Karpas-422 (cell line): ENCODE measurements at places on chromosomes 1 and 21.

GRCh38 chr1:34973326-34973725, 11.8 kb downstream of the TMEM35B start:
- no peak for DNase-seq

GRCh38 chr21:42250422-42251403, 31.8 kb downstream of the ABCG1 start:
- DNase-seq, result no peak

- peak; percentile 65 for DNase-seq
Observed at GRCh38 chr1:94025383-94026340, 95.3 kb downstream of the ABCA4 start.

DNA sequence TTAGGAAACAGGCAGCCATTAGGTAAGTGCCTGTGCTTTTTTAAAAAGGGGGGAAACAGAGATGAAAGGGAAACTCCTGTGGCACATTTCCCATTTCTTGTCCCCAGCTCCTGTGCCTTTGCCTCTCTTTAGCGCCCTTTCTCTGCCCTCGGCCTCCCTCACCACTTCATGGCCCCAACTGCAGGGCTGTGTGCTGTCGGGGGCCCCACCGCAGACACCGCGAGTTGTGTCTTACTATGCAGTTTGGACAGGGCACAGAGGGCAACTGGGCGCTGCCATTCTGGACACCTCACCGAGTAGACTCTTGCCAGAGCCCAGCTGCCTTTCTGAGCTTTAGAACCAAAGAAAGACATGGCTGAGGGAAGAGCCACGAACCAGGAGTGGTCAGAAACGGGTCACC, 93.7 kb upstream of the LPGAT1 start:
- DNase-seq, result no peak

DNA sequence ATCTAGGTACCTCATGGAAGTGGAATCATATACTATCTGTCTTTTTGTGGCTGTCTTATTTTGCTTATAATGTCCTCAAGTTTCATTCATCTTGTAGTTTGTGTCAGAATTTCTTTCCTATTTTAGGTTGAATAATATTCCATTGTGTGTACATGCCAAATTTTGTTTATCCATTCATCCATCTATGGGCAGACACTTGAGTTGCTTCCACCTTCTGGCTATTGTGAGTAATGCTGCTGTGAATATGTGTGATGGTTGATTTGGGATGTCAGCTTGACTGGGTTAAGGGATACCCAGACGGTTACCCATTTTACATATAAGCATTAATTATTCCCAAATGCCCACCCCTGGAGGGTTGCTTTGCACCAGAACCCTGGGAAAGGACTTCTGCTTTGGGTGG, 477.5 kb downstream of the PTPRU start:
- no peak for DNase-seq

GRCh38 chr1:201320168-201320788, 37.0 kb downstream of the PKP1 start:
- DNase-seq, result no peak

DNA sequence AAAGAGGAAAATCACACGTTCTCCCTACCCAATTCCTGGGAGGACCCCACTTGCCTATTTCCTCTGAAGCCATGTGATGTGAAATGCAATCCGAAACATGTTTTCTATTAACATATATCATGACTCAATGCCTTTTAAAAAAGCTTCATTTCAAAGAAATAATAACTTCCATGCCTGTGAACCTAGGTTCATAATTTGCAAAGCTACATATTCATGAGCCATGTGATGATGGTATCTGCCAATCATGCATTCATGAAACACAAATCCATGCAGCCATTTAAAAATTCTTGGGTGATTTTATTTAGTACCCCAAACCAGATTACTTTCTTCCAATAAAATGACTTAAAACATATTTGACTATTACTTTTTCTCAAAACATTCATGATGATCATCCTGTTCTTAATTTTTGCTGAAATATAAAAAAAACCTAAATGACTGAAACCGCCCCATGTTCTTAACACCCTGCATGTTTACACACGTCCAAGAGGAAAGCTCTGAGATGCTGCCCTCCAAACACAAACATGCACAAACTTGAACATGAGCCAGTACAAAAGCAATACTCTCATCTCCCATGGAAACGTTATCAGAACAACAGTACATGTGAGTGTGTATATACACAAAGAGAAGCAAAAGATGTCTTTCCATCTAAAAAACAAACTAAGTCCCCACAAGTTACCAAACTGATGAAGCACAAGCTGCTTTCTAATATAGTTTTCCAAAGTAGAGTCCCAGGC, 140.1 kb downstream of the TGFBR3 start:
- DNase-seq, result no peak

GRCh38 chr1:29655945-29656850, 419.9 kb downstream of the PTPRU start:
- peak; percentile 68 for DNase-seq

DNA sequence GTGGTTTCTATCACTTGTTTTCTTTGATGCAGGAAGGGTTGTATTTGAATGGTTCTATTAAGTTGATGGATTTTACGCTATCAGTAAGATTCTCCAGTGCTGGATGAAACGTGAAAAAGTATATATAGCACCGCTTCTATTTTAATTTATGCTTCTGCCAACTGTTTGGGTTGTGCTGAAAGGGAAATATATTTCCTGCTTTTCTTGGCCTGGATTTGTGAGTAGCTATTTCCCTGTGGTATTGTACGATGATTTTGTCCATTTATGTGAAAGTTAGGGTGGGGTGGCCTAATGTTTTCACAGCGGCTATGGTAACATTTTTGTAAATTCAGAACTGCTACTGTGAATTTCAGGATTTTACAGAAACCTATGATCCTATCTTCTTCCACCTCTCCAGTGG, 322 bp downstream of the C1orf162 start:
- no peak for DNase-seq

- DNase-seq, result peak; percentile 81
Observed at GRCh38 chr1:111214884-111215283, 12.6 kb upstream of the CHI3L2 start.

- DNase-seq, result no peak
Observed at GRCh38 chr1:228379666-228380065, 27.0 kb downstream of the TRIM11 start.

GRCh38 chr1:216641669-216642460, 81.4 kb downstream of the ESRRG start:
- DNase-seq, result peak; percentile 43

DNA sequence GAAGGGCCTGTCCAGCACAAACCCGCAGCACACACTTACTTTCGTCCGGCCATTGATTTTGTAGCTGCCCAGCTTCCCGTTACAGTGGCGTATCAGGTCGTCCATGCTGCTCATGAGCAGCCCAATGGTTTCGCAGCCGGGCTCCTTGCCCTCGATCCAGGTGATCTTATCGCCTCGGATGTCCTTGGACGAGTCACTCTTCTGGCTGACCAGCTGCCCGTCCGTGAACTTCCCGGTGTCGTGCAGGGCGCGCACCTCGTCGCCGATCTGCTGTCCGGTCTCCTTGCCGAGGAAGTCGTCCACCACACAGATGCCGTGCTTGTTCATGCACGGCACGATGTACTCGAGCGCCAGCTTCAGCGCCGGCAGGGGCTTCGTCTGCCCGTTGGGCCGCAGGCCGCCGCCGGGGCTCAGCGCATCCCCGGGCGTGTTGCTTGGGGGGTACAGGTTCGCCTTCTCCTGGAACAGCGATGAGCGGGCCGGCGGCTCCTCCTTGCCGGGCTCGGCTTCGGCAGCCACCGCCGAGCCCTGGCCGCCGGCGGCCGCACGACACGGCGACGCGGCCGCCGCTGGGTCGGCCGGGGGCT, 1.0 kb downstream of the EGLN1 start:
- peak; percentile 77 for DNase-seq

DNA sequence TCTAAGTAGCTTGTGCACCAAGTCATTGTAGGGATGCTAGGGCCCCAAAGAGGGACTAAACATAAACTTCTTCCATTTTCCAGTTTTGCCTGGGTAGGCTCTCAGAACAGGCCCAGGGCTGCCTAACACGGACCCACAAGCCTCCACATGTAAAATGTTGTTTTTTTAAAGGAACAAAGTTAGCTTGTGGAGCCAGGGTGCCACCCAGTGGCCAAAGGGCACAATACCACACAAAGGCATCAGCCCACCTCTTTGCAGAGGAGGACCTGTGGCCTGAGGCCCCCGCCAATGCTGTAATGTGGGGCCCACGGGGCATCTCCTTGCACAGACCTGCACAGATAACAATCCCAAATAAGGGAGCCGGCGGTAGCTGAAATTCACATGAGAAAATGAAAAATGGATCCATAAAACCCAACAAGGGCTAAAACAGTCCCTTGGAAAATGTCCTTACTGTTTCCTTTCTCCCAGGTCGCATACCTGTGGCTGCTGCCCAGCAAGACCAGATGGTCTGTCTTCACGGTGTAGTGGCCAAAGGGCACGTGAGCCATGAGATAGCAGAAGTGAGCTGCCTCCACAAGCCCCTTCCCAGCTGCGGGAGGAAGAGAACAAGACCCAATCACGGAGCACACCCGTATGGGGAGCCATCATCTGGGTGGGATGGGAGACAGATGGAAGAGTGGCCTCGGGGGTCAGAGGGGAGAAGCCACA, 23.8 kb downstream of the SEC16B start:
- peak; percentile 84 for DNase-seq

DNA sequence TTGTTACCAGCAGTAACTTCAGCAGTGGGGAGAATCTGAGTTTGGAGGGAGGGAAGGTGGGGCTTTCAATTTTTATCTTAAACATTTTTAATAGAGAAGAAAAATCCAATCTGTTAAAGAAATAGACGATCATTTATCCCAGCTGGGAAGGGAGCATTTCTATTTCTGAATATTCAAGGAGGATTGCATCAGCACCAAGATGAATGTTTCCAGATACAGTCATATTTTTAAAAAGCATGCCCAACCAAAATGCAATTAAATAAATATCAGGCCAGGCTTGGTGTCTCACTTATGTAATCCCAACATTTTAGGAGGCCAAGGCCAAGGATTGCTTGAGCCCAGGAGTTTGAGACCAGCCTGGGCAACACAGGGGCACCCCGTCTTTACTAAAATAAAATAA, 1.7 kb upstream of the ATP1A4 start:
- DNase-seq, result no peak

DNA sequence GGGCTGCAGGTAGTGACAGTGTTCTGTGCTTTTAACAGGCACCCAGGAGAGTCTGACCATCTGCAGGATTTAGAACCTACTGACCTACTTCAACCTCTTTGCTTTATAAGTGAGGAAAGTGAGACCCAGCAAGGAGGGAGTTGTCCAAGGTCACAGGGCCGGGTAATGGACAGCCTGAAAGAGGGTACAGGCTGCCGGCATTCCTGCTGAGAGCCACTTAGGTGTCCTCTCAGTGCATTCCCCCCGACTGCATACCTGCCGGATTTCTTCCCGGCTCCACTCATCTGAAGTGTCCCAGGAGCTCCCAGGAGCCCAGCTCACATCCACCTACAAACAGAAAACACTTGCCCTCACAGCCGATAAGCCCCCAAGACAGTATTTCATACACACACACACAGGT, 13.9 kb downstream of the PHLDA3 start:
- no peak for DNase-seq

DNA sequence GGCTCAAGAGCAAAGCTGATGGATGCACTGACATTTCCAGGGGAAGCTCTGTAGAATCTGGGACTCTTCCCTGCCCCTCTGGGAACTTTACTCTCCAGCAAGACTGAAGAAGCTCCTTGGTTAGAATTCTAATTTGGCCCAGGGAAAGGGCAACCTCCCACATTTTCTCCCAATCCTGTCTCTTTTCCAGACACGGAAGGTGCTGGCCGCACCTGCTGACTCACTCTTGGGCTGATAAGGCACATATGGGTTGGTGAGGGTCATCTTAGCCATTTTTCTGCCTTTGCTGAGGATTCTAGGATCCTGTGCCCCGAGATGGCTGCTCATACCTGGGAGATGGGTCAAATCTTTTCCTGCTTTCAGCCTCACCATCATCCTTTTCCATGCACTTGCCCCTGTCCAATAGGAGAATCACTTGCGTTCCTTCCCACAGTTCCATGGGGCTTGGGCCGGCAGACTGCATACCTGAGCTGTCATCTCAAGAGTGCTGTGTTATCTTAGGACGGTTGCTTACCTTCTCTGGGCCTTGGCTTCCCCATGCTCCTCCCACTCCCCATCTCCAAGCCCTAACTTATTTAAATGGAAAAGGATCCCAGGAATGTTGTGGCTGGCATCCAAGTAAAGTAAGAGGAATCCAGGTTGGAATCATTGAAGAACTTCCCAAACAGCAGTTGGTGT, 1.3 kb downstream of the TINAGL1 start:
- DNase-seq, result no peak

- DNase-seq, result no peak
Observed at GRCh38 chr1:87200875-87201638, 127.6 kb upstream of the LMO4 start.

DNA sequence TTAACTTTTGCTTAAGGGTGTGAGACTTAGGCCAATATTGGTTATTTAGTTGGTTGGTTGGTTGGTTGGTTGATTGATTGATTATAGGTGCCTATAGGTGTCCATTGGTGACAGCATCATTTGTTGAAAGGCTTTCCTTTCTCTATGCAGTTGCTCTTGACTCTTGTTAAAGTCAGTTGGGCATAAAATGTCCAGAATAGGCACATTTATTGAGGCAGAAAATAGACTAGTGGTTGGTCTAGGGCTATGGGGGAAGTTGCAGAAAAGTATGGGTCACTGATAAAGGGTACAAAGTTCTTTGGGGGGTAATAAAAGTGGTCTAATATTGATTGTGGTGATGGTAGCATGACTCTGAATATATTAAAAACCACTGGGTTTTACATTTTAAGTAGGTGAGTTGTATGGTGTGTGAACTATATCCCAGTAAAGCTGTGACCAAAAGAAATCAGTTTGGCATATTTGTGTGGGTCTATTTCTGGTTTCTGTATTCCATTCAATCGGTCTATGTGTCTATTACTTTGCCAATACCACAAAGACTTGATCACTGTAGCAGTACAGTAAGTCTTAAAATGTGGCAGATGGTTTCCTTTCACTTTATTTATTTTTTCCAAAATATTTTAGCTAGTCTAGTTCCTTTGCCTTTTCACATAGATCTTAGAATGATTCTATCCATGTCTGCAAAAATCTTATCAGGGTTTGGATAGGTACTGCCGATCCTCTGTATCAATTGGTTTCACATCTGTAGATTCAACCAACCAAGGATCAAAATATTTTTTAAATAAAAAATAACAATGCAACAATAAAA, 63.0 kb downstream of the ATP1A1 start:
- DNase-seq, result no peak

DNA sequence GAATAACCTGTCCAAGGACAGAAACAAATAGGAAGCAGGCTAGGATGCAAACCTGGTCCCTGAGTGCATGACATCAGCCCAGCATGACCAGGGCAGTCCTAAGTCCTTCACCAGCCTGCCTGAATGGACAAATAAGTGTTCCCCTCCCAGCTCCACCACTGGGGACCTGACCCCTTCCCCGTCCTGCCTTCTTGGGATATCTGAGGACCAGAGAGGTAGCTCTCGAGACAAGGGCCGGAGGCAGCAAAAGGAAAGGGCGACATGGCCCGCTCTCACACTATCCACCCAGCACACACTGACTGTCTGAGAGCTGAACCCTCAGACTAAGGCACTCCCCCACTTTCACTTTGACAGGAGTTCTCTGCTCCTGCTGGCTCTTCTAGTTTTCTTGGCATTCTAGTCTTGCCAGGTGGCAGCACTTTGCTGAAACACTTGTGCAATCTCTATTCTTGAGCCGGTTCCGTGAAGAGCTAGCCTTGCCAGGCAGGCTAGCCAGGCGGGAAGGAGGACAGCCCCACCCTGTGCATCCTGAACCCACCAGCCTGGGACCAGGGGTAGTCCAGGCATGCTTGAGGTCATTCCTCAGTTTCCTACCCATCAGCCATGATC, 251.1 kb upstream of the RAB4A start:
- no peak for DNase-seq
